Neural progenitor cell (in vitro differentiated cells): ENCODE measurements at places on chromosomes 5 and 9.

- no peak overlapping the region for H3K4me3 ChIP-seq
- no peaks in the 10 kb centered on the region for H3K4me1 ChIP-seq
- H3K36me3 ChIP-seq: no peaks in the 10 kb centered on the region
These were observed 991.8 kb upstream of the CTNND2 start for GRCh38 chr5:12896086-12896485.

DNA sequence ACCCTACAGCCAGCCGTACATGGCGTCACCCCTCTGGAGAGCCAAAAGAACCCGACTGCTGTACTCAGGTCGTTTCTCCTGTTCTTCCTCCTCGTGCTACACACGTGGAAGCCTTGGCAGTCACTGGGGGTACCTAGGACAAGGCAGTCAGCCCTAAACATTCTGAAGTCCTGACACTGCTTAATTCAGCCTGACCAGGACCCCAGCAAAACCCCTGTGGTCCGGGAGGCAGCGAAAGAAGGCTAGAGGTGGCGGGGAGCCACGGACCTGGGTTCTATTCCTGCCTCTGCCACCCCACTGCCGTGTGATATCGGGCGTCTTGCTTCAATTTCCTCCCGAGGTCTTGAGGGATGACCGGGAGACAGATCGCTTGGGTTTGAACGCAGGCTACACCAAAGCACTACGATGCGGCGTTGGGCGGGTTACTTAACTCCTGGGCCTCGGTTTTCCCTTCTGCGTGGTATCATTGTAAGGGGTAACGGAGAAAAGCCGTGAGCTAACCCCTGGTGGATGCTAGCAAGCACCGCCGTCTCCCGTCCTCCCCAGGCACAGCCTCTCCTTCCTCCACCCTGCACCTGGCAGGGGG is 429 bp upstream of the ARL10 start:
- H3K27me3 ChIP-seq: peaks cover 60% of the 10 kb centered on the region
- peak overlapping the region; percentile 76 for H3K4me3 ChIP-seq
- no peaks in the 10 kb centered on the region for H3K4me1 ChIP-seq

DNA sequence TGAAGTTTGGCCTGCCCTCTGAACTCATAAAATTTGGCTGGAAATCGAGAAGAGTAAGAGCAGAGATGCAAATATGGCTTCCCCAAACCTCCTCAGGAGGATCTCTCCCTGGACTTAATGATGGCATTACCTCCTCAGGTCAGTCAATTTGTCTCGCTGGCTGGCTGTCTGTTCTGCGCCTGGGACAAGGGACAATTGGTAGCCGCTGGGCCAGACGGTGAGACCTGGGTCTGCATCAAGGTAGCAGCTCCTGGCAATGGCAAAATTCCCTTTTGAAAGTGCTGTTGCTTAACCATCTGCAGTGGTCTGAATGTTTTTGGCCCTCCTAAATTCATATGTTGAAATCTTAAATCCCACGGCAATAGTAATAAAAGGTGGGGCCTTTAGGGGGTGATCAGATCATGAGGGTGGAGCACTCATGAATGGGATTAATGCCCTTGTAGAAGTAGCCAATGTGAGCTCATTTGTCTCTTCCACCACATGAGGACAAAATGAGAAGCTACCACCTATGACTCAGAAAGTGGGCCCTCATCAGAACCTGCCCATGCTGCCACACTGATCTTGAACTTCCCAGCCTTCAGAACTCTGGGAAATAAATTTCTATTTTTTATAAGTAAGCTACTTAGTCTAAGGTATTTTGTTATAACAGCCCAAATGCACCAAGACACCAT is 439.3 kb upstream of the KLF4 start:
- DNase-seq: no peak
- H3K4me1 ChIP-seq: peaks cover 7% of the 10 kb centered on the region
- H3K4me3 ChIP-seq: no peak overlapping the region
- no peaks in the 10 kb centered on the region for H3K36me3 ChIP-seq
- H3K27me3 ChIP-seq: no peaks in the 10 kb centered on the region
- no peak overlapping the region for H3K27ac ChIP-seq

DNA sequence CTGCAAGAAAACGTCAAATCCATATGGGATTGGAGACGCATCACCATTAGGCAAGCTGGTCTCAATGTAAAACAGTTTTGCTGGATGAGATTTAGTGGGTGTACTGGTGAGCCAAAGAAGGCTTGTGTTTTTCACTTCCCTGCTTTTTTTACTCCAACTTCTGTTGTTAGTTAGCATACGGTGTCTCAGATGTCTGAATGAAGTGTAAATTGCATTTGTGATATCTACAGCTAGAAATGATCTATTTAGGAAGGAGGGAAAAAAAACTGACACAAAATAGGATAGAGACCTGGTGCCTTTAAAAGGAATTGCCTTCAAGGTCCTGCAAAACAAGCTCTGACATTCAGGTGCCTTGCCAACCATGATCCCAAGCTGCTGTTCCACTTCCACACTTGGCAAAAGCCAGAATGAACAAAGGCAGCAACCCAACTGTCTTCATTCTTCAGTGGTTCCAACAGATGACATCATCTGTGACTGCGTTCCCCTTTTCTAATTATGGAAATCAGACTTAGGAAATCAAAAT is 104.2 kb upstream of the RAI14 start:
- no peaks in the 10 kb centered on the region for H3K36me3 ChIP-seq
- no peak for DNase-seq
- no peaks in the 10 kb centered on the region for H3K27me3 ChIP-seq

DNA sequence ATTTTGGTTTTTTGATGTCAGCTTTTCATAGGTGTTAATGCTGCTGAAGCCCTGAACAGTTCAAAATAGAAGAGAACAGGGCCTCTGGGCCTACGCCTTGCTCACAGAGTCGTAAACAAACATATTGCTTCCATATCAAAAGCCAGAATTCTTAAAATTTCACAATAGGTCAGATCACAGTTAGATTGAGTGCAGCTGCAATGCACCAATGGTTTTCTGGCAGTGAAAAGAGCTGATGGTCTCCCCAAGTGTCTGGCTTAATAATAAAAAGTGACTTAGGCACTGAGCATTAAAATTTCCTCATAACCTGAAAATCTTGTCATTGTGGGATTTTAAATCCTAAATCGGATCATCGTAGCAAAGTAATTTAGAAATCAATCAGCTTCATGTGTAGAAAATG is 493.0 kb downstream of the CAAP1 start:
- H3K4me3 ChIP-seq: no peak overlapping the region
- no peak overlapping the region for H3K27ac ChIP-seq
- no peaks in the 10 kb centered on the region for H3K4me1 ChIP-seq
- H3K36me3 ChIP-seq: no peaks in the 10 kb centered on the region

- no peak overlapping the region for H3K27ac ChIP-seq
- DNase-seq: no peak
- H3K4me1 ChIP-seq: no peaks in the 10 kb centered on the region
These were observed 50.8 kb downstream of the F2R start for GRCh38 chr5:76766746-76767145.

DNA sequence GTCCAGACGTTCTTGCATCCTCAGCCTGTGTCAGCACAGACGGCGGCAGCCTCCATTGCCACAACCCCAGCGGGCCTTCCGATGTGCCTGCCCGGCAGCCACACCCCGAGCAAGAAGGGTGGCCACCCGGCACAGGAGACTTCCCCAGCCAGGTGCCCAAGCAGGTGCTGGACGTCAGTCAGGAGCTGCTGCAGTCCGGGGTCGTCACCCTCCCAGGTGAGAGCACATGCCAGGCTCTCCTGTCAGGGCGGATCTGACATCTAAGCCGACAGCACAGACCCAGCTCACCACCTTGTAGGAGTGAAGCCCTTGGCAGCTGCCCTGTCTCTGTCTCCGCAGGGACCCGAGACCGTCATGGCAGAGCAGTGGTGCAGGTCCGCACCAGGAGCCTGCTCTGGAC is 48.3 kb upstream of the LRRC14B start:
- H3K4me3 ChIP-seq: no peak overlapping the region
- H3K27ac ChIP-seq: no peak overlapping the region
- H3K4me1 ChIP-seq: no peaks in the 10 kb centered on the region

- peaks cover 12% of the 10 kb centered on the region for H3K4me1 ChIP-seq
- H3K36me3 ChIP-seq: no peaks in the 10 kb centered on the region
- DNase-seq: no peak
These were observed 47.5 kb downstream of the SLC22A5 start for GRCh38 chr5:132417010-132417439.

DNA sequence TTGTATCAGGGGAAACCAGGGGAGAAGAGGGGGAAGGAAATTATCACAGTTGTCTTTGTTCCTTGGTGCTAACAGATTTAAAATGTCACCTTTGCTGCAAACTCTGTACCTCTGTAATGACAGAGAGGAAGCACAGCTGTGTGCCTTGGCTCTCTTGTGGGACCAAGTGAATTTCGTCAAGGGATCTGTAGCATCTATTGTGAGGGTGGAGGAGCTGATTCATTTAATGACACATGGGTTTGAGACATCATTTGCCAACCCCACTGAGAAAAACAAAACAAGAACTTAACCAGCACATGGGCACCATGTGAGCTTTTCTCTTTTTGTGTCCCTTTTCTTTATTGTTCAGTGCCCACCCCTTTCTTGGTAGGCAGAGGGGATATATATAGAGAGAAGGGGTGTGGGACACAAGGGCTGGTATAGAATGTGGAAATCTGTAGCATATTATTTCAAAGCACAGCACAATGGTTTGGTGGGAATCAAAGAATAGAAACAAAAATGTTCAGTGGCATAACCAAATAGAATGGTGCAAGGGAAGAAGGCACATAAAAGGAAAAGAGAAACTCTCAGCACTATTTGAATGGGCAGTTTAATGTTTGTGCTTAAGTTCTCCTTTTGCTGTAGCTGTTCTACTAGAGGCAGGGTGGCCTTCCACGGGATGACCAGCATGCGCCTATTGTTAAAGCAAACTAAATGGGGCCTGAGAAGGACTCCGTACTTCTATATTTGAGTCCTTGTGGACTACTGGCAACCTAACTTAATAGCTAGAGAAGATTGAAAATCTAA is 63.3 kb downstream of the LIX1 start:
- H3K36me3 ChIP-seq: no peaks in the 10 kb centered on the region
- no peaks in the 10 kb centered on the region for H3K27me3 ChIP-seq
- H3K4me3 ChIP-seq: no peak overlapping the region
- peaks cover 16% of the 10 kb centered on the region for H3K4me1 ChIP-seq
- DNase-seq: peak; percentile 26
- H3K27ac ChIP-seq: peak overlapping the region; percentile 7

GRCh38 chr5:135834639-135835529 is at the start of gene SLC25A48:
TSS of gene SLC25A48 (plus strand) at chr5:135834663. CDS start at chr5:135834848, 185 bp downstream.
- DNase-seq: peak; percentile 93
- H3K36me3 ChIP-seq: no peaks in the 10 kb centered on the region
- peaks cover 4% of the 10 kb centered on the region for H3K4me1 ChIP-seq
- H3K27me3 ChIP-seq: peaks cover 80% of the 10 kb centered on the region

DNA sequence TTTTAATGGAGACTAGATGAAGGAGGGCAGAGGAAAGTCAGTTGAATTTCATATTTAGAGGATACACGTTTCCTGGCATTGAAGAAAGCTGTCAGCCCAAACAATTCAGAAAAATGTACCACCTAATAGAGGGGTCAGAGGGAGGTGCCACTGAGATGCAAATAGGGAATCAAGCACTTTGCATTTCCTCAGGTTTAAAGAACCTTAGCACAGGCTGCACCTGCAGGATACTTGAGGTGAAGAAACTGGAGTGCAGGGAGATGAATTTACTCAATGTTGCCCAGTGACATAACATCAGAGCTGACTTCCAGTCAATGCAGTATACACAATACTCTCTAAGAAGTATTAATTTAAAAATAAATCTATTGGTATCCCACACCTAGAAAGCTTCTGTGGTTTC is 67.0 kb upstream of the MAST4 start:
- no peaks in the 10 kb centered on the region for H3K27me3 ChIP-seq
- no peak overlapping the region for H3K4me3 ChIP-seq
- H3K27ac ChIP-seq: no peak overlapping the region
- no peaks in the 10 kb centered on the region for H3K36me3 ChIP-seq

DNA sequence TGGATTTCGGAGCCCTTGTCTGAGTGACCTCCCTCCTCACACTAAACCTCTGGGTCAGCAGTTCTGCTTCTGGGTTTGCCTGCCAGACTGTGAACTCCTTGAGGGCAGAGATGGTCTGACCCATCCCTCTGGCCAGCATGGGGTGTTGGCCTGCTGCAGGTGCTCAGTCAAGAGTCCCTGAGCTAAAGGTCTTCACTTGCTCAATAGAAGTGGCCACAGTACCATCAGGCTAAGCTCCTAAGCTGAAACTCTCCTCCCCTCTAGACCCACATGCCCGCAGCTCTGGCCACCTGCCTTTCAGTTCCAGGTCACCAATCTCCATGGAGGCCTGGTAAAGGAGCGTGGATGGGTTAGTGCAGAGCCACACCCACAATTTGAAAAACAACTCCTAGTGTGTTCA is 316.6 kb downstream of the SPOCK1 start:
- no peaks in the 10 kb centered on the region for H3K27me3 ChIP-seq
- no peak overlapping the region for H3K4me3 ChIP-seq
- peaks cover 52% of the 10 kb centered on the region for H3K4me1 ChIP-seq
- H3K27ac ChIP-seq: no peak overlapping the region
- H3K36me3 ChIP-seq: no peaks in the 10 kb centered on the region
- DNase-seq: peak; percentile 56

DNA sequence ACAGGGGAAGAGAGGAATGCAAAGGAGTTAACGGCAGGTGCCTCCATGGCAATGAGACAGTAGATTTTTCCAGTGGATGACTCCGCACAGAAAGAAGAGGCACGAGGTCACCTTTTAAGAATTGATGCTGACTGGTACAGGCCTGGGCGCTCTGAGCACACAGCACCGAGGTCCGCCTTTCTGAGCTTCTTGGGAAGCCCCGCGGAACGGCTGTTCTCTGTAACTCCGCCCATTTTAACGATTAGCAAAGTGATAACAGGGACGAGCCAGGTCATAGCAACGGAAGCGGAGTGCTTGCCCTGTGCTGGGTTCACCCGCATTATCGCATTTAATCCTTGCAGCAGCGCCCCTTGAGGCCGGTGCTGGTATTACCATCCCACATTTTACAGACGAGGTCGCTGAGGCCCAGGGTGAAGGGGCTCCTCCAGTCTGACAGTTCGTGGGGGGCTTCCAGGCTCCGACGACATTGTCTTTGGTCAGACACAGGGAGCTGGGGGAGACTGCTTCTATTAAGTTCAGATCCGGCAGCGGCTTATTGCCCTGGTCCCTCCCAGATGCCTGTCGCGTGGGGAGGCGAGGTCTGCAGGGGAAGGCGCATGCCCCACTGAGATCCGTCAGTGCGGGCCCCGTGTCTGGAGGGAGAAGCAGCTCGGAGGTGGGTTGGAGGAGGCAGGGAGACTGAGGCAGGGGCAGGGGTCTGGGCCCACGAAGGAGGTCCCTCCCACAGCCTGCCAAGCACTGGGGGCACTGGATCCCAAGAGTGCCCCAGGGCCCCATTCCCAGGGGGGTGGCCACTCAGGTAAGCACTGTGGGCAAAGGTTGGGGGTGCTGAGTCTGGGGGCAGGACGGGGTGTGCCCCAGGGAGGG is 22.3 kb upstream of the HMCN2 start:
- H3K4me3 ChIP-seq: no peak overlapping the region
- no peaks in the 10 kb centered on the region for H3K27me3 ChIP-seq
- no peaks in the 10 kb centered on the region for H3K36me3 ChIP-seq

GRCh38 chr5:75465480-75465879 is 45.9 kb downstream of the CERT1 start:
- no peak for DNase-seq
- H3K27ac ChIP-seq: no peak overlapping the region
- peaks cover 17% of the 10 kb centered on the region for H3K4me1 ChIP-seq
- H3K27me3 ChIP-seq: no peaks in the 10 kb centered on the region
- H3K36me3 ChIP-seq: peaks cover under 1% of the 10 kb centered on the region
- no peak overlapping the region for H3K4me3 ChIP-seq

- no peak overlapping the region for H3K27ac ChIP-seq
- no peaks in the 10 kb centered on the region for H3K36me3 ChIP-seq
- no peak for DNase-seq
- H3K27me3 ChIP-seq: no peaks in the 10 kb centered on the region
- H3K4me1 ChIP-seq: peaks cover 10% of the 10 kb centered on the region
These were observed 15.4 kb downstream of the CDC42SE2 start for GRCh38 chr5:131279204-131279603.

- peak overlapping the region; percentile 40 for H3K4me3 ChIP-seq
- peaks cover 17% of the 10 kb centered on the region for H3K4me1 ChIP-seq
- peak; percentile 91 for DNase-seq
- no peaks in the 10 kb centered on the region for H3K36me3 ChIP-seq
These were observed 131.2 kb upstream of the LMX1B start for GRCh38 chr9:126482361-126483044.
